ENCODE measurements at places on chromosomes 1 and 21. TPM values are rescaled to one million over a fixed set of nuclear protein-coding genes. Genes with fewer than 3 reads are reported as not detected.

The MATN1 gene
- 0.14 TPM for total RNA-seq

The PSMB2 gene
- 14.9 TPM for total RNA-seq

The SLC25A34 gene
- 0.37 TPM for total RNA-seq

The DNASE2B gene
- total RNA-seq = not detected

The DNAJC11 gene
- total RNA-seq = 53.6 TPM

The ACADM gene
- 22.2 TPM for total RNA-seq

The CXADR gene
- total RNA-seq = 2.0 TPM

The RGSL1 gene
- total RNA-seq = not detected

The HHAT gene
- 3.3 TPM for total RNA-seq

The RAD54L gene
- 0.43 TPM for total RNA-seq

The HCN3 gene
- 1.0 TPM for total RNA-seq

The LCE3E gene
- not detected for total RNA-seq

The KRTAP19-1 gene
- total RNA-seq = not detected

The APOBEC4 gene
- total RNA-seq = not detected

The MYBPH gene
- 0.14 TPM for total RNA-seq

The CFHR5 gene
- total RNA-seq = not detected

The RCSD1 gene
- not detected for total RNA-seq

The ARHGAP30 gene
- total RNA-seq = under 0.01 TPM

The MEX3A gene
- total RNA-seq = 1.6 TPM

The DLGAP3 gene
- under 0.01 TPM for total RNA-seq

The GUCA2A gene
- not detected for total RNA-seq

The CRYBG2 gene
- under 0.01 TPM for total RNA-seq

The CYP4B1 gene
- not detected for total RNA-seq

The OR2T33 gene
- total RNA-seq = not detected
